ENCODE measurements at places on chromosomes 2 and 18. TPM values are rescaled to one million over a fixed set of nuclear protein-coding genes. Genes with fewer than 3 reads are reported as not detected.

Gene GBX2
- not detected for total RNA-seq

Gene ALPP
- total RNA-seq = not detected

DNA sequence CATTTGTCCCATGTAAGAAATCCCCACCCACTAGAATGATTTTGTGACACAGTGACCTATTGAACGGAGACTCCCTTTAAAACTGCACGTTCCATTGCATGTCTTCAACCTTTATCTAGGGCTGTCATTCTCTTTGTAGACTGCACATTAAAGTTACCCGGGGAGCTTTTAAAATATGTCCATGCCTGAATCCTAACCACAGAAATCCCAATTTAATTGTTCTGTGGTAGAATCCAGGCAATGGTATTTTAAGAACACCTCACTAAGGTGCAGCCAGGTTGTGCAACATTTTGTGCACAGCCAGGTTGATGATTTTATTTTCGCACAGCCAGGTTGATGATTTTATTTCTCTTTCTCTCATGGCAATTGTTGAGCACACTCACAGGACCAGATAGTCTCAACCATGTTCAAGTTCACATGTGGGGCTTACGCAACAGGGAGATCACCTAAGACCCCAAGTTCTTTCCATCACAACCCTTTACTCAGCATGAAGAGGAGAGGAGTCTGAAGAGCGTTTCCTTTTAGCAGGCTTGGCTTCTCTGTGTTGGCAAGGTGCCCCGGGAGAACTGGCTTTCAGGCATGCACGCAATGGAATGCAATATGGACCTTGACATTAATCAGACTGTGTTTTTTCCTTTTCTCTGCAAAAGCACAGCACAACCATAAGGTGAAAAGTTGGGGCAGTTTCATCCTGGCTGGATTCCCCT, 467.3 kb upstream of the ETAA1 start:
- peak; percentile 84 for ATAC-seq

Gene UGT1A10
- 6.9 TPM for total RNA-seq

GRCh38 chr2:62321380-62322289, 125.7 kb downstream of the B3GNT2 start:
- ATAC-seq = no peak

DNA sequence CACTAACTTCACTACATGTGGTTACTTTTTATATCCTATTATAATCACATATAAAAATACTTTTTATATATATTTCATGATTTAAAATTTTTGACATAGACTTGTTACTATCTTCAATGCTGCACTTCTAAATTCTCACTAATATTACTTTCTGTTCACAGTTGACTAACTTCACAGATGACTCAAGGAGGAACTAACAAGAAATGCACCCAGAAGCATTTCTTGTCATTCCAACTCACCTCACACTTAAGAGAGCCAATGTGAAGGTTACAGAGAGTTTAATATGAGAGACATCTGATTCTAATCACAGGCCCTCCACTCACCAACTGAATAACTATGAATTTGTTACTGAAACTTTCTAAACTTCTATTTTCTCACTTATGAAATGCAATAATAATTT, 399.8 kb upstream of the SLC8A1 start:
- ATAC-seq = no peak

Gene HDAC4
- 33.9 TPM for total RNA-seq

DNA sequence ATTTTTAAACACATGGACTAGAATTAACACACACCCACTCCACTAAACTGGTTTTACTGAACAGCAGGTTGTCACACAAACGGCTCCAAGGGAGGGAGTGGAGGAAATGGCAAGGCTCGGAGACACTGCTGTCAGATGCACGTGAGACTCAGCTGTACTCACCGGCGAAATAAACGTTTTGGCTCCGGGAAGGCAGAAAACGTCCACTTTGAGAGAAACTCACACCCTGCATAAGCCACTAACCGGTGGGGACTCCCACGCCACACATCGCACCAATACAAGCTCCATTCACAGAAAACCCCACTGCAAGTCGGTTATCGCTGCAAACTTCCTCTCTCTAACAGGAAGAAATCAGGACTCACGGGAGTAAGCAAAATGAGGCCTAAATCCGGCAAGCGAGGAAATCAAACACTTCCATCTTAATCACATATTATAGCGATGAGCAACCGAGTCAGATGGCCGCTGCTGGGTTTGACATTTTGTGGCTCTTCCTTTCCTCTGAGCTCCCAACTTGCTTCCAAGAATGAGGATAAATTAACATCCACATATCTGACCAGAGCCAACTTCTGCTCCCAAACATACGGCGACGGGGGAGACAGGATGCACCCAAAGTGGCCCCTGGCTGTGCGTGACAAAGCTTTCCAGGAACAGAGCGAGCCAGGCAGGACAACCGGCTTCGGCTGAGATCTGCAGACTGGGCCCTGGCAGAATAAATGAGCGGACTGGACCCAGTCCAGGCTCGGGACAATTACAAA, 63.5 kb downstream of the HDAC4 start:
- peak; percentile 79 for ATAC-seq

DNA sequence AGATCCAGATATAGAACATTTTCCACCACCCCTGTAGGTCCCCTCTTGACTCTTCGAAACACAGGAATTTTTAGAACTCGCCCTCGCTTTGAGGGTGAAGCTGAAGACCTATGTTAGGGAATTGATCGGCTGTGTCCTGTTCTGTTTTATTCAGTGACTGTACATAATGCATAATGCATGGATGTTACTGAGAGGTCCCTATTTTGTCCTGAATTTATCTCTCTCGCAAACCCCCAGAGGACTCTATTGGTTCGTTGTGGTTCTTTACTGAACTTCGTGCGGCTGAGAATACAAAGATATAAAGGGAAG, 431 bp upstream of the EIF5B start:
- ATAC-seq = no peak

DNA sequence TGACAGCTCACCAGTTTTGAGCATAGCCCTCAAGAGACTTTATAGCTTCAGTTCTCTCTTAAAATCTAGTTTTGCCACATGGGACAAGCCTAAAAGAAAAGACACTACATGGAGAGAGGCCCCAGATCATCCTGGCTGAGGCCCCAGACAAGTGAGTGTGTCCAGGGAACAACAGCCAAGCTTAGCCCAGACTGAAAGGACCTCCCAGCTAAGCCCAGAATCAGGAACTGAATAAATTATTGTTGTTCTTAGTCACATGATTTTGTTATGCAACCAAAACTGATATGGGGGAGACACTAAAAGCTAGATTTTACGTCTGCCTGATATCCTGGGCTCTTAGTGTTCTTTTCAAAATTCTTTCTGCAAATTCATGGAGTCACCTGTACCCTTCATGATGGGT, 29.3 kb upstream of the LBH start:
- ATAC-seq = no peak

DNA sequence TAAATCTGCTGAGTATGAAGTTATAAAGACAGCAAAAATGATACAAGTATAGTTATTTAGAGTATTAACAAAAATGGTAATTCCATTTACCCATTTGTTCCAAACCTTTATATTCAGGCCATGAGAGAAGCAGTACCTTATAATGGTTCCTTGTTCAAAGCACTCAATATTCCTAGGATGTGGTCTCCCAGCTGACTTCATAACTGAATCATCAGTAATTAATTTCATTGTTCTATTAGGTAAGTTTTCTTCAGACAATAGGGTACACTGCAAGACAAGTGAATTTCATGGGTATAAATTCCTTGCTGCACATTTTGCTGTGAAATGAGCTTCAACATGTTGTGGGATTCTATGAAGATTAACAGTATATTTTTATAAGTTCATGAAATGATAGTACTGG, 550.8 kb upstream of the ZEB2 start:
- ATAC-seq = no peak

Gene TET3
- total RNA-seq = 18.8 TPM

Gene CPLX4
- total RNA-seq = not detected

DNA sequence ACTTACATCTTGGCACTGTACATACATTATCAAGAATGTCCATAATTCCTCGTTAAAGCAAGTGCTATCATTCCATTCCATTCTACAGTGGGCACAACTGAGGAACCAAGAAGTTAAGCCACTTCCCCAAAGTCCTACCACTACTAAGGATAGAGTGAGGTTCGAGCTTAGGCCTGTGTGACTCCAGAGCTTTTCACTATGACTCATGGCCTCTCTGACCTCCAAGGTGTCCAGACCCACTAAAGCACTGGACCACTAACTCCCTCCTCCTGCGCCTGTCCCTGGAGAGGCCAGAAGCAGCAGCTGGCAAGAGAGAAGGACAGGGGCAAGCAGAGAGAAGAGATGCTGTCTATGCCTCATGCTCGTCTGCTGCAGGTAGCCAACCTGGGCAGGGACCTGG, 117.0 kb downstream of the ZBTB7C start:
- ATAC-seq = no peak

DNA sequence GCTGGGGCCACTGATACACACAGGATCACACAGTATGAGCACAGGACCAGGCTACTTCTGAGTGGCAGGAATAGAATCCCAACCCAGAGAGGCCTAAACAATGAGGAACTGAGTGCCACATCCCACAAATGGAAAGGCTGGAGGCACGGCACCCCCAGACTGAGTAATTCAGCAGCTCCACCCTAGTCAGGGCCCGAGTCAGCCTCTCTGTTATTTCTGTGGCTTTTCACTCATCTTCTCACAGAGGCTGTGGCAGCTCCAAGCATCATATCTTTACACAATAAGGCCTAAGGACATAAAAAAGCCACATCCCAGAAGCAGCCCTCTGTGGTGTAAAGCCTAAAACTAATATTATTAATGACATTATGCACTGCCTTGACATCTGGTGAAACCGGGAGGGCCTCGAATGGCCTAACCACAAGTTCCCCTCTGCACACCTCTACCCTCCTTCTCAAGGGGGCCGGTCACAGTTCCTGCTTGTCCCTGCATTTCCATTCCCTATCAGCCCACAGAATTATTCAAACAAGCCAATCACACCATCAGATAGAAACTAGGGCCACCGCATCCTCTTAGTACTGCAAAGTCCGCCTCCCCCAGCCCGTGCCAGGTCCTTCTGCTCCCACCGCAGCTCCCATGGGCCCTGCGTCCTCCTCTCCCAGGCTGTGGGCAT, 12.5 kb upstream of the MAL start:
- peak; percentile 14 for ATAC-seq

DNA sequence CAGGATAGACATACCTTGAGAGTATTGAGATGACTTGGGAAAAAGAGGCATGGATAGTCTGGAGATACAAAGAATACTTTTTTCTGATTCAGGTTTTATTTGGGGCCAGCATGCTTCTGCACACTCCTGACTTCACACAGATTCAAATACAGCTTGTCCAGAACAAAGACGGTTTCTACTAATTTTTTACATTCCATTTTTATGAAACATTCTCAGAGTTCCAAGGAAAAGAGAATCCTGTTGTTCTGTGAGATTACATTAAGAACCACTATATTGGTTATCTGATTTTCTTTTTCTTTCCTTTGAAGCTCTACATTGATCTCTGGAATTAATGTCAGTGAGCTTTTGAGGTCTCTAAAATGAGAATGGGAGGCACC, 41.0 kb downstream of the PTPRM start:
- no peak for ATAC-seq

Gene ACADL
- total RNA-seq = 0.32 TPM

GRCh38 chr18:36183987-36184386, 3.3 kb upstream of the MOCOS start:
- no peak for ATAC-seq

Gene CYP27A1
- 4.9 TPM for total RNA-seq

Gene PFN4
- 0.24 TPM for total RNA-seq

Gene PLCD4
- 5.7 TPM for total RNA-seq

GRCh38 chr18:22493255-22493654, 75.5 kb upstream of the CTAGE1 start:
- ATAC-seq = no peak

Gene AFF3
- total RNA-seq = 0.96 TPM

Gene RND3
- 62.3 TPM for total RNA-seq

- no peak for ATAC-seq
These were observed 95.3 kb upstream of the ALKAL2 start for GRCh38 chr2:383178-383577.

- ATAC-seq = no peak
These were observed 35.1 kb downstream of the CHN1 start for GRCh38 chr2:174970092-174970491.

DNA sequence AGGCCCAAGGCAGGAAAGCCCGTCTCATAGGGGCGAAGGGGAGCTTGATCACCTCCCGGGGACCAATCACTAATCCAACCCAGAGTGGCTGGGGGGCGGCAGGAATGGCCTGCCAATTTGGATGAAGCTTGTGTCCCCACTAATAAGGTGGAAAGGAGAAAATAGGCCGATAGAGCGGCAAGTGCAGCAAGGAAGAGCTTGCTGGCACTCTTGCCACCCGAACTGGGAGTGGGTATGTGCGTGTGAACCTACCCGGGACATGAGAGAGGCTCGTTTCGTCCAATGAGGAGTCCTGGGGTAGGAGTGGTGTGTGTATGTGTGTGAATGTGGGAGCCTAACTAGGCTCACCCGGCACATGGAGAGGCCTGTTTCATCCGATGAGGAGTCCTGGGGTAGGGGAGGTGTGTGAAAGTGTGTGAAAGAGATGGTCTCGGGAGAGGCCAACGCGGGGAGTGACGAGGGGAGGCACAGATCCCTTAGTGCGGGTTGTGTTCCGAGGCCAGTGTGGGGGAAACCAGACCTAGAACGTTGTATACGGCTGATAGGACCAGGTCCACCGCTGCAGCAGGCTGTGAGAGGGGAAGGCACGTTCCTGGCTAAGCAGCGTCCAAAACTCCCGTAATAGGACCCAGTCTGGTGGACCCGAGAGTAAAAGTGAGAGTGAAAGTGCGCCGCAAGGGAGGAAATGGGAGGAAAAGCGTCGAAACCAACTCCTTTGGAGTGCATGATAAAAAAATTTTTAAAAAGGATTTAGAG, 47.1 kb upstream of the SELENOI start:
- peak; percentile 75 for ATAC-seq

- no peak for ATAC-seq
These were observed 73.7 kb downstream of the DGKD start for GRCh38 chr2:233428008-233428407.

- peak; percentile 83 for ATAC-seq
These were observed 96.7 kb upstream of the COPS8 start for GRCh38 chr2:236988690-236989624.

DNA sequence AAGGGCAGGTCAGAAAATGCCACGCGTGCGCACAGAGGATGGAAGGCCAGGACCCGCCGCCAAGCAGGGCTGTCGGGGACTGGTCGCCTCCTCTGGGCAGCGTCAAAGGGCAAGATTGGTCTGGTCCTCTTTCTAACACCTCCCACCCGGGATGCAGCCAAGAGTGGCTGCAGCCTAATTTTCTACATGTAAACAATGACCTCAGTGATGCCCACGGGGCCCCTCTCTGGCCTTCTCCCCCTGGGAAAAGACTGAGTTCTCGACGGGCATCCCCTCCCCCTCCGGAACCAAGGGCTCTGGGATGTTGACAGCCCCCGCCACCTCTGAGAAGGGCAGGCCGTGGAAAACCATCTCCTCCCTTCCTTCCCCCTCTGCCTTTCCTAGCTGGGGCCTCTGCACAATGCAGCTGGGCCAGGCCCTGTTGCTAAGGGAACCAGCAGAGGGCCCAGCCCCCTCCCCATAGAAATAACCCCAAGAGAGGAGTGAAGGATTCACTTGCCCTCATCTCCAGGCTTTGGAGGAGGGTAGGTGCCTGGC, 80.0 kb upstream of the ZNF532 start:
- ATAC-seq = no peak

- no peak for ATAC-seq
These were observed 76.2 kb upstream of the EFEMP1 start for GRCh38 chr2:55999790-56000189.

Measured in esophagus mucosa (tissue), 1 donor.